ENCODE measurements at places on chromosomes 16 and 17.

DNA sequence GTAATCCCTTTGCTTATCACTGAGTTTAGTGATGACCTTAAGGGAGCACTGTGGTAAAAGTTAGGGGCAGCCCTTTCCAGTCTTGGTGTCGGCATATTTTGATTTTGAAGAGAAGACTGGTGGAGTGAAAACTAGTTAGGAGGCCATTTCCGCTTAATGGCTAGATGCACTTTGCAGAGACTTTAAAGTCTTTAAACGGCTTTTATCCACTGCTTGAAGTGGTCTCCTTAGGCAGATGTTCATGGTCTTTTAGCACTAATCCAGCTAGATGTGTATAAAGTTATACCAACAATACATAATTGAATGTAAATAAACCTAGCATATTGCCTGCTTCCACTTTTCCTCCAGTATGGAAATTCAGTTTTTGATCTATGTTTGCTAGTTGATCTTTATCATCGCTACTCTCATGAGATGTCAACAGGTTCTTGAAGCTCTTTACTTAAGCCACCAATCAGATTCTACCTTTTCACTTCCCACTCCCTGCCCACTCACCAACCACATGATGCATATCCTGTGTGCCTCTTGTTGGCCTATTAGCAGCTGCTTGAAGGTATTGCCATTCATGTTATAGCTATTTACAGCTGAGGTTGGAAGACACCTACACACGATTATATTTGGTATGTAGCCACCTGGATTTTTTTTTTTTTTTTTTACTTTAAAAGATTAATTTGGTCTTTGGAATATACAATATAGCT, 132.0 kb downstream of the NLK start:
- DNase-seq: no peak

GRCh38 chr16:56915336-56916119, 16.4 kb upstream of the HERPUD1 start:
- peak; percentile 49 for DNase-seq

- no peak for DNase-seq
Observed at GRCh38 chr17:50905460-50905803, 39.3 kb upstream of the TOB1 start.

DNA sequence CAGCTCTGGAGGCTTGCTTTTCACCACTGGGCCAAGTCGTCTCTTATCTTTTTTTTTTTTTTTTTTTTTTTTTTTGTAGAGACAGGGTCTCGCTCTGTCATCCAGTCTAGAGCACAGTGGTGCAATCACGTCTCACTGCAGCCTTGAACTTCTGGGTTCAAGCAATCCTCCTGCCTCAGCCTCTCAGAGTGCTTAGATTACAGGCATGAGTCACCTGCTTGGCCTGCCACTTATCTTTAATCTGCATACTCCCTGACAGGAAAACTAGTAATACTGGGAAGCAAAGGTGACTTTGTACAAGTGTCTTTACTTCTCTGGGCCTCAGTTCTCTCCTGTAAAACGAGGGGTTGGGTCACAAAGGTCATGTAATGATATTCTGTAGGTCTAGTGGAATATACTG, 15.0 kb downstream of the NTN1 start:
- no peak for DNase-seq

DNA sequence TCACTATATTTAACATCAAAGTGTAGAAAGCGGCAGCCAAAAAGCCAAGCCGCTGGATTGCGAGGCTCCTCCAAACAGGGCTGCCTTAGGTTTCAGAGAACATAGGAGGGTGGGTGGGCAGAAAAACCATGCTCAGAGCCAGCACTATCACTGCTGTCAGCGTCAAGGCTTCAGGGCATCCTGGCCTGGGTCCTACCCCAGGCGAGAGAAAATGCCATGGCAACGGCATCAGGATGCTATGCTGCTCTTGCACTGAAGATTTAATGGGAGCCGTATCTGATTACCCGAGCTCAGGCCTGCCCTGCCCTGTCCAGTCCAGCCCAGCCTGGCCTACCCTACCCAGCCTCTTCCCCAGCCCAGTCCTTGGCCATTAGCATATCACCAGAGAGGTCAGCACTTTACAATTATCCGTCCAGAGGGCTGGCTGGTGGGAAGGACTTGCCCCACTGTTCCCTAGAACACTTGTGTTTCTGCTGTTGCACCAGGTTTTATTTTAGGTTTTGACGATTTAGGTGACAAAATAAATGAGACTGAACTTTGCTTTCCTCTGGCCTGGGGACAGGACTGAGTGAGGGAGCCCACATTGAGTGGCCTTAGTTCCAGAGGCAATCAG, 61.1 kb downstream of the TOM1L2 start:
- no peak for DNase-seq

GRCh38 chr16:66275775-66276428, 90.6 kb upstream of the CDH5 start:
- peak; percentile 74 for DNase-seq

GRCh38 chr17:16449121-16449570, 33.8 kb downstream of the TRPV2 start:
- peak; percentile 85 for DNase-seq

DNA sequence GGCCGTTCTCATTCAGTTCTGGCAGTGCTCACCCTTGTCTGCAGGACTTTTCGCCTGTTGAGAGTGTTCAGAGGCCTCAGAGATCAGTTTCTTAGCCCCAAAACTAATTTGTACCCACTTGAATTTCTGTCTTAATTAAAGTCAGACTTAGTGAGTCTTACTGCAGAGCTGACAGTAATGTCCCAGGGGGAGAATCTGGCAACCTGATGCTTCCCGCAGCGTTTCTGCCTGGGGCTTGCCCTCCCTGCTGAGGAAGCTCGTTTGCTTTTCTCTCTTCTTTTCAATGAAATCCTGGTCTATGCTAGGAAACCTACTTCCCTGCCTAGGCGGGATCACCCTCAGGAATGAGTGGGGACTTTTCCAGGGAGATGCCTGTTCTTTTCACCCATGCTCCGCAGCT, 25.3 kb downstream of the DBNDD1 start:
- DNase-seq: no peak

DNA sequence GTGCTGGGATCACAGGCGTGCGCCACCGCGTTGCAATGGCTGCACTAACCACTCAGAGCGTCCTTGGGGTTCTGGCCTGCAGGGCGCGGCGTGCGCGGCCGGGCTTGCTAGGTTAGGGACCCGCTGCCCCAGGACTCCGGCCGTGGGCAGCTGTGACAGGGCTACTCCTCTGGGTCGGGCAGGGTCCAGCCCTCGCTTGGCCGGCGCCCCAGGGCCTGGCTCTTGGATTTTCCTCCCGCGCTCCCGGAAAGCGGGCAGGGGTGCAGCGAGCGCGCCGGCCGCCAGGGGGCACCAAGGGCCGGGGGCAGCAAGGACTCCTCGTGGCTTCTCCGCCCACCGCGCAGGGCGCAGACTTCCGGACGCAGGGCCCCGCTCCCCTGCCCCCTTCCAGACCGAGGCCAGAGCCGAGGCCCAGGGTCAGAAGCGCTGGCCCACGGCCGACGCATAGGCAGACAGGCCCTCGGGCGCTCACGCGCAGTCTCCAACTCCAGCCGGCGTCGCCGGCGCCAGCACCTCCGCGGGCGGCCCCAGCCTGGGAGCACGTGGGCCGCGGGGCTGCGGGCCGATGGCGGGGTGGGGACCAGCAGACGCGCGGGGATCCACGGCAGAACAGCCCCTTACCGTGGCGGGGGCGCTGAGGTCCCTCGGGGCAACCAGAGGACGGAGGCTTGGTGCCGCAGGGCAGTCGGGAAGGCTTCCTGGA, 355 bp downstream of the TLE7 start:
- no peak for DNase-seq

DNA sequence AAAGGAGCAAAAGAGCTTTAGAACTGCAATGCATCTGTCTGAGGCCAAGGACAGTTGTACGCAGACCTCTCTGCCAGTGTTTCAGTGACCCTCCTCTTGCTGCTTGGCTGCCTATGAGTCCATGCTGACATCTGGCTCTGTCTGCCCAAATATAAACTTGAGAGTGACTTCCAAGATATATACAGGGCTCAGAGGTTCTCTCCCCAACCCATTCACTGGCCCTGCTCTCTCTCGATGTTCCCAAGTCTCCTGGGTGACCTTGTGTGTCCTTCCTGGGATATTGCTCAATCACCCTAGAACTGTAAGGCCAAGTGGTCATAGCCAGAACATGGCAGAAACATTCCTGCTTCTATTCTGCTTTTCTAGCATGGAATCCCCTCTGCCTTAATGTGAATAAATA, 716.3 kb downstream of the WWOX start:
- no peak for DNase-seq

- no peak for DNase-seq
Observed at GRCh38 chr16:57592591-57593003, 35.8 kb upstream of the ADGRG1 start.

- no peak for DNase-seq
Observed at GRCh38 chr17:83024218-83024971, 55.0 kb upstream of the METRNL start.

DNA sequence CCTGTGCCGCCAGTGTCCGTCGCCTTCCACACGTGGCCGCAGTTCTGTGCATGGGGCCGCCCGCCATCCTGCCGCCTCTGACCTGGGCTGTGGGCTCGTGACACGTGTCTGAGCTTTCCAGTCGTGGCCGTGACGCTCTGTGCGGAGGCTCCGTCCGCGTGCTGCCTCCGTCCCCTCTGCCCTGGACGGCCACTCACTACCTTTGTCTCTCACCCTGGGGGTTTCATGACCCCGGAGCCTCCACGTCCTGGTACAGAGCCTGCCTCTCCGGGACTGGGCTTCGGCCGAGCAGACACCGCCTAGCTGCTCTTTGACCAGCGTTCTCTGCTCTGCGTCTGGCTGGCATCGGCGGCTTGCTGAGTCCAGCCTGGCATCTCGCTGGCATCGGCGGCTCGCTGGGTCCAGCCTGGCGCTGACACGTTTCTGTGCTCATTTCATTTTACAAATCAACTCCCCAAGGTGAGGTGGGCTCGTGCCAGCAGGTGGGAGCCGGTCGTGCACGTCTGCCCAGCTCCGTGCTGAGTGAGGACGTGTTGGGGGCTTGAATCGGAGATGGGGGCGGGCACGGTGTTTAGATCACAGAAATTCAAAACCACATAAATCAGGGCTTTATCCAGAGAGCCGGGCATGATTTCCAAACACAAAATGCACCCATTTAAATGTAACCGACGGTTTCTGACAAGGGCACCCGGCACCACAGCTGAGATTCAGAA, 44.3 kb upstream of the GNG13 start:
- no peak for DNase-seq

- DNase-seq: no peak
Observed at GRCh38 chr17:60371818-60372510, 20.0 kb downstream of the USP32 start.

- no peak for DNase-seq
Observed at GRCh38 chr16:8847145-8847544, 21.7 kb downstream of the CARHSP1 start.

- no peak for DNase-seq
Observed at GRCh38 chr17:66002063-66002585, 189.8 kb downstream of the CEP112 start.

DNA sequence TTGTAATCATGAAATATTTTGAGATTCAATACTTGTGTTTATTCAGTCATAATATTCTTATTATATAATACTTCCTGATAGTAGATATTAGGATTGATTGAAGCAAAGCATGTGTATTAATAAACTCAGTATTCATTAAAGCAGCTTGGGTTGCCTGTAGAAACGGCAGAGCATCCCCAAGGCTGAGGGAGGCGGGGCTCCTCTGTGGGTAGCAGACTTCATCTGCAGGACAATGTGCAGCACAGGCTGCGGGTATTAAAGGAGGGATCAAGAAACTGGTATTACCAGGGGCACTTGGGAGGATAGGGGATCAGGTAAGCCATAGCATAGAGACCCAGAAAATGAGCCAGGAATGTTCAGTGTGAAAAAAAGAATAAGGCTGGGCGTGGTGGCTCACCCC, 213.6 kb downstream of the PRKCA start:
- DNase-seq: no peak

GRCh38 chr16:6916946-6917345, 415.7 kb upstream of the RBFOX1 start:
- DNase-seq: no peak

GRCh38 chr16:839643-840408, 39.3 kb upstream of the GNG13 start:
- DNase-seq: no peak

GRCh38 chr16:9297437-9298113, 206.1 kb downstream of the HAPSTR1 start:
- no peak for DNase-seq

GRCh38 chr17:41315814-41316445, 420 bp upstream of the KRTAP17-1 start:
- DNase-seq: no peak

- DNase-seq: peak; percentile 74
Observed at GRCh38 chr16:69691980-69692911, 34.1 kb downstream of the NQO1 start.

DNA sequence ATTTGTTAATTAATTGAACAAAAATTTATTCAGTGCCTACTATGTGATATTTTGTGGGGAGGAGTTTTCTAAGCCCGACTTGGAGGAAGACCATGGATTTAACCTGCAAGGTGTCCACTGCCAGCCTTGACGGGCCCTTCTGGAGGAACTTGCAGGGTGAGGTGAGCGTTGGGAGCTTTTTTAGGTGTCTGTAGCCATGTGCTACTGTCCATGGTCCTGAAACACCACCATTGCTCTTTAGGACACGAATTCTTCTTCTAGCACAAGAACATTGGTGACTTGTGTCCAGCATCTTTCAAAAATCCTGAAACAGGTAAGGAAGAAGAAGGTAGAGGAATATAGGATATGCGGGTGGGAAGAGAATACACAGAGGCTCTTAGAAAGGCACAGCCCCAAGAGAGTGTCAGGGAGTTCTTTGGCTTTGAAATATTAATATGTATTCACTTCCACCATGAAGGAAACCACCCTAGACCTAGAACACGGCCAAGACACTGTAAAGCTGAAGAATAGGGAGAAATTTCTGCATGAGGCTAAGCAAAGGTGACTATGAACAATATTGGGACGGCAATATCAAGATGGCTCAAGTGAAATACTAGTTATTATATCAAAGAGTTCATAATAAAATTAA, 27.9 kb upstream of the OR4D1 start:
- peak; percentile 61 for DNase-seq

DNA sequence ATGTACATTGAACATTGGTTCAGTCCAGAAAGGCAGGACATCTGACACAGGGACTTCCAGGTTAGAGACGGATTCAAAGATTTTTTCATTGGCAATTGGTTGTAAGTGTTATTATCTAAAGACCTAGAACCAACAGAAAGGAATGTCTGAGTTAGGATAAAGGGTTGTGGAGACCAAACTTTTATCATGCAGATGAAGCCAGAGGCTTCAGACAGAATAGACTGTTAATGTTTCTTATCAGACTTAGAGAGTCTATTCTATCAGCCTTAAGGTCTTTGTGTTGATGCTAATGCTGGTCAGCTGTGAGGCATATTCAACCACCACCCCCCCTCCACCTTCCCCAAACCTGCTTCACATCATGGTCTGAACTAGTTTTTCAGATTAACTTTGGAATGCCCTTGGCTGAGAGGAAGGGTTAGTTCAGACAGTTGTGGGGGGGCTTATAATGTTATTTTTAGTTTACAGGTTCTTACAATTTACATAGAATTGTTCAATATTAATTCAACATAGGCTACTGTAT, 2.1 kb upstream of the ITGB3 start:
- DNase-seq: no peak

GRCh38 chr16:28106467-28107215, 43.1 kb upstream of the GSG1L start:
- no peak for DNase-seq

GRCh38 chr16:28189245-28189644, 22.5 kb downstream of the XPO6 start:
- peak; percentile 64 for DNase-seq

- peak; percentile 33 for DNase-seq
Observed at GRCh38 chr17:29292071-29292991, 1.6 kb downstream of the NUFIP2 start.

All from iris pigment epithelial cell (primary cell).